NCI-H1105 (cell line): ENCODE measurements at places on chromosomes 4 and X.
A peak's percentile ranks its signal among the peaks of the same experiment; 100 is the strongest.

DNA sequence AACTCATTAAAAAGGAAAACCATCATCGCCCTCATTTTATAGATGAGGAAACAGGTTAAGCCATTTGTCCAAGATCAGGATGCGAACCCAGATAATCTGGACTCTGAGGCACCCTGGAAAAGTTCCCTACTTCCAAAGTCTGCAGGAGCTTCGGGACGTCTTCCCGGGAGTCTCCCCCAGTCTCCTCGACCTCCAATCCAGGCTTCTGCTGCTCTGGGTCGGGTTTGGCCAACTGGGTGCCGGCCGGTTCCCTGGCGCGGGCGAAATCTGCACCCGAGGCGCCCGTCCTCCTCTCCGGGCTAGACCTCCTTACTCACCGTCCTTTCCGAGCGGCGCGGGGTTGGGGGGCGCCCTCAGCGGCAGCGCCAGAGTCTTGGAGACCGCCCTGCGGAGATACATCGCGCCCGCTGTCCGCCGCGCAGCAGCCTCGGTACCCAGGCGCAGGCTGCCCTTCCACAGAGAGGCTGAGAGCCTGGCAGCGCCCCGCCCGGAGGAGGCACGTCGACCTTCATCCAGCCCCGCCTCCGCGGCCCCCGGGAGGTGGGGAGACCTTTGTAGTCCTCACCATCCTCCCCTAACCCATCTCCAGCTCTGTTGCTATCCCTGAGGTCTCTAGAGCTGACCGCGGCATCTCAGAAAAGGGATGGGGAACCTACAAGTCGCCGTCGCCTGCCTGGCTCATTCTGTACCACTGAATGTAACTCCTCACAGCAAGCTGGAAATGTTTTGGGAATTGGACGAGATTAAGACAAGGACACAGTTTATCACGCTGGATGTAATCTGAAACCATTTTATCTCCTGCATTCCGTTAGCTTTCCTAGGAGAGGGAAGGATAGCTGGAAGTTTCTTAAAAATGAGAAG, at the start of gene MGARP:
TSS of gene MGARP (minus strand) at position 466 of the 861 bp plus-strand sequence. CDS start at position 399, 67 bp downstream.
- DNase-seq, result peak; percentile 8

DNA sequence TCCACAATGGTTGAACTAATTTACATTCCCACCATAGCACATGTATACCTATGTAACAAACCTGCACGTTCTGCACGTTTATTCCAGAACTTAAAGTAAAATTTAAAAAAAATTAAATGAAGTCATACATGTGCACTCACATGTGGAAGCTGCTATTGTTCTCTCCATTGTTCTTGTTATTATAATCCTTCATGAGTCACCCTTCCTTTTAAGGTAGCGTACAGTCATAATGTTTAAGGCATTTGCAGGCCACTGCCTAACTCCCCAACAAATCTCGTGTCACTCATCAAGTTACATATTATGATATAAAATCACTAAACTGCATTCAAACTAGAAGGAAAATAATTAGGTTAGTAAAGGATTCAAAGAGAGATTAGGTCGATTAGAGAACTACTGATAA, 63.6 kb downstream of the SLC7A11 start:
- no peak for DNase-seq

DNA sequence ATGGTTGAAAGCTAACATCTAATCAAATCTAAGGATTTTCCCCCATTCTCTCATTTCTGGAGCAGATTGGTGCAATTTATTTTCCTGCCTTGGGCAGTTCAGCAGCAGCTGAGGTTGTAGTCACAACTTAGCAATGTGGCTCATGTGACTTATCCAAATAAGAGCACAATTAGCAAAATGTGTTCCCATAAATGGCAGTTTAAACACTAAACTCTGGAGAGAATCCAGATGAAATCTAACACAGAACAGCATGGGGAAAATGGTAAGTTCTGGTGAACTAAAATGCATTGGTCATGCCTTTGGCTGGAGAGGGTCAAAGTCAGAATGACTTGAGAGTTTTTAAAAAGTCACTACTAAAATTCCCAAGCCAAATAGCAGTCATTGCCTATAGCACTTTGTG, 422.6 kb upstream of the DIPK2B start:
- DNase-seq, result no peak

GRCh38 chr4:1726146-1726934, 5.0 kb downstream of the TACC3 start:
- DNase-seq, result peak; percentile 33

- no peak for DNase-seq
Observed at GRCh38 chr4:53039741-53040458, 177.8 kb downstream of the RASL11B start.

DNA sequence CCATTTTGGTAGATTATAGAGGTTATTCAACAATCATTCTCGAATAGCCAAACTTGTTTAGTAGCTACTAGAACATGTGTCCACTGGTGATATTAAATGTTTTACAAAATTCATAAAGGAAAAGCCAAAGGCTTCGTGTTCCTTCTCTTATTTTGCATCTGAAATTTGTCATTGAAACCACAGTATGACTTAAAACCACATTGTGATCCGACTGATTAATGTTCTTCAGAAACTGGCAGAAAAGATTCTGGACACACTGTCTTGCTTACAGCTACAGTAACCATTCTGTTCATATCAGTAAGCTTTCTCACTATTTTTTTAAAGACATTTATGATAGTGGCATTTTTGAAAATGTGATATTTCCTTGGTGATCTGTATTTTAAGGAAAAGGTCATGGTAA, 2.6 kb upstream of the SMARCA1 start:
- no peak for DNase-seq
